ENCODE measurements at places on chromosomes 1 and 21. TPM values are rescaled to one million over a fixed set of nuclear protein-coding genes. Genes with fewer than 3 reads are reported as not detected.

DNA sequence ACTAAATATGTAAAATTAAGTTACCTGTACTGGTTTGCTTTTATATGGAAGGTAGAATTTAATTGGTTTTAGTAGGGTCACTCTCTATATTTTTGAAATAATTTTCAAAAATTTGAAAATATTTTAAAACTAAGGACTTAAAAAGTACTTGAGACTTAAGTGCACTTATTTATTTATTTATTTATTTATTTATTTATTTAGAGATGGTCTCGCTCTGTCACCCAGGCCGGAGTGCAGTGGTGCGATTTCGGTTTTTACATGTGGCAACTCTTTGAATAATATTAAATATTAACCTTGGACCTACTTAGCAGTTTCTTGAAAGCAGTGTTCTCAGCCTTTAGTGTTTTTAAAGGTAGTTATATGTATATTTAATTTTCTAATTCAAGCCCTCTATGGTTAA is 36.4 kb downstream of the TMED5 start:
- DNase-seq, result no peak

GRCh38 chr1:166870584-166870983 is 5.5 kb downstream of the TADA1 start:
- DNase-seq, result no peak

GRCh38 chr1:160800142-160800541 is 4.2 kb downstream of the LY9 start:
- no peak for DNase-seq

DNA sequence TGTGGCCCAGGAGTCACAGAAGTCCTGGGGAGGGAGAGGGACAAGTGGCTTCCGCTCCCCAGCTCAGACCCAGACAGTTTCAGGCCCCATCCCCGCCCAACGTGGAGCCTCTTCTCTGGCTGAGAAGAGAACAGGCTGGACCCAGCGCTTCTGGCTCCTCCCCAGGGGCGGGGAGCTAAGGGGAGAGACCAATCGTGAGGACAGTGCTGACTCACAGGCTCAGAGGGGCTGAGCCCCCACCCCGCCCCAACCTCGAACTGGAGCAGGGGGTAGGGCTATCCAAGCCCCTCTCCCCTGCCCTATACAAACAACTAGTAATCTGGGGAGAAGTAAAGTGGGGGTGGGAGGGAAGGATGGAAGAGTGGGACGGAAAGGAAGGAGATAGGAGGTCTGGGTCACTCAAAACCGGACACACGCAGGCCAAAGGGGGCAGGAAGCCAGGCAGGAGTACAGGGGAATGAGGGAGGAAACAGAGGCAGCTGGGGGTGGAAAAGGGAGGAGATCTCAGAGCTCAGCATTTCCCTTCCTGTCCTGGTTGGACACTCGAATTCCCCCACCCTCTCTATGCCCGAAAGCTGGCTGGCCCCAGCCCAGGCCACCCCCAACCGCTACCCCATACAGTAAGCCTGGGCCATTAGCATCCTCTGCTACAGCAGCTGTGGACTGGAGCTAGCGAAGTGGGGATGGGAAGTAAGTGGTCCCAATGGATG is at the start of gene SHC1:
SHC1 (minus strand) TSS at position 117 of the 710 bp plus-strand sequence. CDS start 221 bp downstream, outside the sequence.
- peak; percentile 97 for DNase-seq

- DNase-seq, result peak; percentile 49
Observed at GRCh38 chr1:170010443-170010842, 64.1 kb downstream of the KIFAP3 start.

DNA sequence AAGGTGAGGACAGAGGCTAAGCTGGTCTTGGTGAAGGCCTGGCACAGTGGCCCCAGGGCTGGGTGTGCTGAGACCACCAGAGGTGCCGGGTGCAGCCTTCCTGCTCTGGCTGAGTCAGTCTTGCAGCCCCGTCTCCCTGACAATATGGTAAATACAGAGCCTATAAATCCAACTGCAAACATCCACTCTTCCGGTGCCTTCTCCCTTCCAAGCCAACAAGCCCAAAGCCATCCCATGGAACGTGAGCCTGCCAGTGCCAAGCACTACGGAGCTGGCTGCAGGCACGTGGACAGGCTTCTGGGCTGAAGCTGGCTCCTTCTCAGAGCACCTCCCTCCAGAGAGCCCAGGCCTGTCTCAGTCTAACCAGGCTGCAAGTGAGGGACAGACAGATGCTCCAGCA is 70.0 kb downstream of the TRABD2B start:
- no peak for DNase-seq

DNA sequence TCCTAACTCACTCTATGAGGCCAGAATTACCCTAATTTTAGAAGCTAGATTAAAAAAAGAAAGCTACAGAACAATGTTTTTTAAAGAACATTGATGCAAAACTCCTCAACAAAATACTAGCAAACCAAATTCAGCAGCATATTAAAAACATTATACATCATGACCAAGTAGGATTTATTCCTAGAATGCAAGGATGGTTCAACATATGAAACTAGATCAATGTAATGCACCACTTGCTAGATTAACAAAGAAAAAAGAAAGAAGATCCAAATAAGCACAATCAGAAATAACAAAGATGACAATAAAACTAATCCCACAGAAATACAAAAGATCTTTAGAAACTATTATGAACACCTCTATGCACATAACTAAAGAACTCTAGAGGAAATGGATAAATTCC is 13.3 kb upstream of the PPT1 start:
- no peak for DNase-seq

DNA sequence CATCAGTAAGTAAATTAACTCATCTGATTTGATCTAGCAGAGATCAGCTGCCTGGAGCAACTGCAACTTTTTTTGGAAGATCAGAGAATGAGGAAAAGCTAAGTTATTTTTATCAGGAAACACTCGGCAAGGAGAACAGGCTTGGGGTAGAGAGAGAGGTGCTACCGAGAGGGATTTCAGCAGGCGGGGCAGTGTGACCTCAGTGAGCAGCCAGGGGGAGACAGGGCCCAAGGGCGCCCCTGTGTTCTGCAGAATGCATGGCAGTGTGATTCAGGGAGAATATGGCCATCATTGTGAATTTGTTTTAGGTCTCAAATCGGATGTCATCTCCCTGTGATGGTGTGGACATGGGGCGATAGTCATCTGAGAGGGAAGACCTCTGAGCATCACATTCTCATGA is 484.1 kb upstream of the VAMP3 start:
- DNase-seq, result peak; percentile 45

- DNase-seq, result no peak
Observed at GRCh38 chr1:1313500-1314236, 5.3 kb downstream of the PUSL1 start.

GSTM1 gene
- 21.3 TPM for total RNA-seq

MMEL1 gene
- 0.42 TPM for total RNA-seq

Measured in endodermal cell (in vitro differentiated cells).